Fibroblast of pulmonary artery (primary cell): ENCODE measurements at places on chromosomes 4 and X.

- peak; percentile 32 for DNase-seq
Measured at GRCh38 chrX:10485326-10485725, 135.1 kb downstream of the MID1 start.

DNA sequence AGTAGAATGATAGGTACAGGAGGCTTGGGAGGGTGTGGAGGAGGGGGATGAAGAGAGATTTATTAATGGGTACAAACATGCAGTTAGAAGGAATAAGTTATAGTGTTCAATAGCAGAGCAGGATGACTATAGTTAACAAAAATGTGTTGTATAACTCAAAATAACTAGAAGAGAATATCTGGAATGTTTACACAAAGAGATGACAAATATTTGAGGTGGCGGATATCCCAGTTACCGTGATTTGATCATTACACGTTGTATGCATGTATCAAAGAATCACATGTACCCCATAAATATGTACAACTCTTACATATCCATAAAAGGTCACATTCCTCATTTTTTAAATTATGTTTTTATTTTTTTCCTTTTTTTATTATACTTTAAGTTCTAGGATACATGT, 456.6 kb downstream of the MAGEB5 start:
- DNase-seq = no peak

GRCh38 chr4:139987502-139987850, 166.5 kb downstream of the MAML3 start:
- no peak for DNase-seq

DNA sequence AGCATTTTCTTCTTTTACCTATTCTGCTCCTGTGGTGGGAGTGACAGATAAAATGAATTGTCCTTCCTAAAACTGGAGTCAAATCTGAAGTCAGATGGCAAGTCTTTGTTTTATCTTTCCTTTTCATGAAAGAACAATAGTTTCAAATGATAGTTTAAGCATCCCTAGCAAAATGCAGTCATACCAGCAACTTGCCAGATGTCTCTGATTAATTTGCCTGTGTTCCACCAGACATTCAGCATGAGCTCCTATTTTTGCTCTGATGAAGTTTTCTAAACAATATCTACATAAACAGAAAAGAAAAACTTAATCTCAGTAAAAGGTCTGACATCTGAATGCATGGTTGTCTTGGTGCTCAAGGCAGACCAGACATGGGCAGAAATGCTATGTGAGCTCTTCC, 15.2 kb downstream of the PRKG2 start:
- DNase-seq = no peak

DNA sequence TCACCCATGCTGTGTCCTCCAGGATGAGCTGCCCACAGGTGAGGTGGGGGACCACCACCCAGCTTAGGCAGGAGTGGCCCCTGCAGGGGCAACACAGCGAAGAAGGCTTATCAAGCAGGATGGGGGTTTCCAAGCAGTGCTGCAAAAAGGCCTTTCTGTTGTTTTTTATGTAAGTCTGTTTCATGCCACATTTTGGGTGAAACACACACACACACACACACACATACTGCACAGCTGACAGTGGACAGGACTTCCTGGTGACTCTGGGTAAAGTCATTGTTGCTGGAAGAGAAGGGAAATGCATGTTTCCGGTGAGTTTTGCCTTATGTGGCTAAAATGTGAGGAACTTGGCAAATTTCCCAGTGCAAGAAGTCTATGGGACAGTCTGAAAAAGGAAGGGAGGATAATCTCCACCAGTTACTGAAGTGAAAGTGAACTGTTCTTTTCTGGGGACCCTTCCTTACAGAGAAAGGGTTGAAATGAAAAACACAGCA, 119.2 kb downstream of the IRF2 start:
- peak; percentile 99 for DNase-seq

- peak; percentile 80 for DNase-seq
Measured at GRCh38 chr4:73341454-73341853, 62.6 kb upstream of the ALB start.

- DNase-seq = no peak
Measured at GRCh38 chr4:8113611-8114377, 44.8 kb downstream of the ABLIM2 start.

DNA sequence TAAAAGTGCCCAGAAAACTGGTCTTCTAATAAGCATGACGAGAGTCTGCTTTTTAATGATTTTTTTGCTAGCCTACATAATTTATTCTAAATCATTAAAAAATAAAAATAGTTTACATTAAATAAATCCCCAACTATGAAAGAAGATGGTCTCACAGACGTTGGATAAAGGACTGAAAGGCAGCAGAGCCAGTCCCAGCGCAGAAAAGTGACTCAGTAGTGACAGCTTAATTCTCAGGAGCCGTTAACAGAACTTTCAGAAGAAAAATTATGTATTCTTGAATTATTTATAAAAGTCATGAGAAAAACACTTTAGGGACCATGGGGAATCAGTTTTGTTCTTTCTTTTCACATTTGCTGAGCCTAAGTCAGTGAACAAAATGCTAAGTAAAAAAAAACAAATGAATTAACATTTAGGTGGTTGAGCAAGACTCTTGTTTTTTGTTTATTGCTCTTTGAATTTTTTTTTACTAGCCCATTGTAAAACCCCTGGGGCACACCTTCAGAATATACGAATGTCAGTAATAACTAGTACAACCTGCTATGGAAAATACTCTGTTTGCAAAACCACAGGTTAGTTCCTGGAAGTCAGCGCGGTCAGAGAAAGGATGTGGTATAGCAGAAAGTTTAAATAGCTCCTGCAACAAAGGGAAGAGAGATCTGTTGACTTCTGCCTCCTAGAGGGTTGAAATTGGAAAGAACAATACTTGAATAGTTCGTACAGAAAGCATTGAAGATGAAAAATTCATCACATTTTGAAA, 50.4 kb upstream of the CCDC160 start:
- DNase-seq = no peak

DNA sequence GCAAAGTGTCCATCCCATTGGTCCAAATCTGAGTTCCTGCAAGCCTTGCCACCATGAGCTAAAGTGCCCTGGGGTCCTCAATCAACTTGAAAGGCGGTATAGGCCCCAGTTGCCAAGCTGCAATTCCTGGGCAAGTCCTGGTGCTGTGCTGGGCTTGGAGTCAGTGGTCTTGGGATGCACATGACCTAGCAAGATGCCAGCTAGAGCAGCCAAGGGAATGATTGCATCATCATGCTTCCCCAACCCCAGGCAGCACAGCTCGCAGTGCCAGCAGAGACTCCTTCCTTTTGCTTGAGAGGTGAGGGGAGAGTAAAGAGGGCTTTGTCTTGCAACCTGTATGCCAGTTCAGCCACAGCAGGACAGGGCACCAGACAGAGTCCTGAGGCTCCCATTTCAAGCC, 50.5 kb downstream of the KCNIP4 start:
- DNase-seq = no peak

DNA sequence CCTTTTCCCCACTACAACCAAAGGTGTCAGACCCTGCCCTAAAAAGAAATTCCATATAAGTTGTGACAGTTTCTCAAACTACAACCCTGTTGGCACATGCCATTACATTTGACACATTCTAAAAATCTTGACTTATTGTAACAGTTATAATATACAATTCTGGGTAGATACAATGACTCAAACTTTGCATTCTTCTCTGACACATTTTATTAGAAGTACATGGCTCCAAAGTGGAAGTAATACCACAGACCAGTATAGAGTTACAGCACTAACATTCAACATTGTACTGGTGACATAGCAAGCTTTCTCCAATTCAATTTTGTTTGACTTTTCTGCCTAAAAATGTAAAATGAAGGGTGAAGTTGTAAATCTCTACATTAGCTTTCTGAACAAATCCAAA, 196.6 kb upstream of the ETNPPL start:
- no peak for DNase-seq

DNA sequence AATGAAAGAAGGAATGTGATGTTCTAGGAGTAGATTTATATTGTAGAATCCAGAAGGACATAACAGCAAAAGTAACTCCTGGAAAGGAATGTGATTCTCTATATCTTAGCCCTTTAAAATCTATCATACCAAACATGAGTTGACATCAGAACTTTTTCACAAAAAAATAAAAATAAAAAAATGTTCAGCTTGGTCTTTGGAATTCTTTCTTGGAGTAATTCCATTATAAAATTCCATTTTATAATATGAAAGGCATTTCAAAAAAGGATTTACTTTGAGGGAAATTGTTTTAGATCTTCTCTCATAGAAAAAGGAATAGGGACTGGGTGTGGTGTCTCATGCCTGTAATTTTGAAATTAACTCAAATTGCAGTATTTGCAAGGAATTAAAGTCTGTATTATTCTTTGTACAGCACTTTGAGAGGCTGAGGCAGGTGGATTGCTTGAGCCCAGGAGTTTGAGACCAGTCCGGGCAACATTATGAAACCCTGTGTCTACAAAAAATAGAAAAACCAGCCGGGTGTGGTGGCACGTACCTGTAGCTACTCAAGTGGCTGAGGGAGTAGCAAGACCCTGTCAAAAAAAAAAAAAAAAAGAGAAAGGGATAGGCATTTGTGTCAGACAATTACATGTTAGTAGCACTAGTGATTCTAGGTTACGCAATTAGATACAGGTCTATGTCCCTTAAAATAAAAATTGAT, 134.9 kb downstream of the SLC4A4 start:
- DNase-seq = no peak

- DNase-seq = no peak
Measured at GRCh38 chr4:44722001-44722400, 4.4 kb downstream of the GNPDA2 start.

DNA sequence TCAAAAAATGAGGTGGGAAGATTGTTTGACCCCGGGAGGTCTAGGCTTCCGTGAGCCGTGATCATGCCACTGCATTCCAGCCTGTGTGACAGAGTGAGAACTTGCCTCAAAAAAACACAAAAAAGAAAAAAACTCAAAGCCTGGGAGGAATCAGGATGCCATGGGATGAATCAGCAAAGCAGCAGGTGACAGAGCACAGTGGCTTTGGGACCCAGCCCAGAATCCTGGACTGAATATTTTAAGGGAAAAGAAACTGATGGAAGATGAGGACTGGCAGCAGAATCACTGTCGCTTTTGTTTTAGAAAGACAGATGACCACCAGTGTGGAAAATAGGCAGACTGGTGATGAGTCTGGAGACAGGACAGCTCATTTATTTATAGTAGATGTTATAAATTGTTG, 16.6 kb downstream of the S100G start:
- DNase-seq = no peak
